DND-41 (cell line): ENCODE measurements at places on chromosomes 3 and 15.

- no peak for DNase-seq
Measured at GRCh38 chr3:33578325-33579177, 138.3 kb upstream of the UBP1 start.

GRCh38 chr3:43793648-43794372, 103.1 kb downstream of the ABHD5 start:
- DNase-seq, result no peak

GRCh38 chr3:185399737-185400667, 37.1 kb downstream of the MAP3K13 start:
- no peak for DNase-seq

DNA sequence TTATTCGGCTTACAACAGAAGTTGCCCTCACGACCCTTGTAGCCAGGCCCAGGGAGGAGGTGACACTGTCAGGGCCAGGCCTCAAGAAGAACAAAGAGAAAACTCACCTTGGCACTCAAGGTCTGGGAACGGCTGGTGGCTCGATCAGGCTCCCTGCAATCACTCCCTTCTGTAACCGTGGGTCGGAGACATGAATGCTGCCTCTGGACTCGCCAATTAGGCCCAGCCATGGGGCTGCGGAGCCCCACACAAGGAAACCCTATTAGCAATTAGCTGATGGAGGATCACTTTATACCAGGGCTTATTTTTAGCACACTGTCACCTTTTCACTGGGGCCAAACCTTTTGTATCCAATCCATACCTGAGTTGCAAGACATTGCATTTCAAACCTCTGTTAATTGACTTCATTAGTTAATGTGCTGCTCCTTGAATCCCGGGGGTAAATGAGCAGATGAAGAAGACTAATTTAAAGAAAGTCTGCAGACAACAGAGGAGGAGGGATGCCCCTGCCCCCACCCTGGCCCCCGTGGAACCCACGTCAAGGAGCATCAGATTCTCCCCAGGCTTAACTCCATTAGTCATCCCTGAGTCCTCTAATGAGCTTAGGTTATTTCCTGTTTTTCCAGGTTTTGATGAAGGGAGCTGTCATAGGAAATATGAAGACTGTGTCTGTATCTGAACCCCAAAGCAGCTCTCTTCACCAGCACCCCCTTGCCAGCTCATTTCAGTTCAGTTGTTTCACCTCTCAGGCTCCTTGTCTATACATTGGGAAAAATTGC, 255.3 kb downstream of the RORA start:
- no peak for DNase-seq

DNA sequence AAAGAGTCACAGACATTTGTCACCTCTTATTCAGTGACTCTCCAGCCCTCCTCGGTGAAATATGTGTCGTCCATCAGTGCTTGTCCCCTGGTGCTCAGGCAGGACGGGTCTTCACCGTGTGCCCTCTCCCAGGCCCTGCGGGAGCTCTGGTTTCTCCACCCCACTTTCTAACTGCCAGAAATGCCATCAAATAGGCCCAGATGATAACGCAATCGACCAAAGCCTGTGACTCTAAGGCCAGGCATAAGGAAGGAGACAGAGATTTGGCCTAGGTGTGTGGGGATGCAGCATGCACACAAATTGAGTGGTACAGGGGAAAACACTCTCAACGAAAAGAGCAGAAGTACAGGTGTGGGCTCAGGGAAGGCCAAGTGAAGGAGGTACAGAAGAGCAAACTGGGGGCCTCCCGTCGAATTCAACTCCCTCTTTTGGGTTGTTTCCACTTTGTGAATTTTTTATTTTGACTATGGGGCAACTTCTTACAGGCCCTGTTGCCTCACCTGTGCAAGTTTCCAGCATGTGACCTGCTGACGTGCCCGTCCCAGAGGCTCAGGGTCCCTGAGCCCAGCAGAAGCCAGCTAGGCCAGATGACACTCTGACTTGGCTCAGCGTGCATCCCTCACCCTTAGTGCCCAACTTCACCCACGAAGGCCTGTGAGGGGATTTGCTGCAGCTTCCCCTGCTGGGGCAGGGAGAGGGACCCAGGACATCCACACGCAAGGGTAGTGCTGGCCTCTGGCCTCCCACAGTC, 4.7 kb downstream of the NUP210 start:
- no peak for DNase-seq

GRCh38 chr3:53287131-53287629, 31.4 kb upstream of the TKT start:
- no peak for DNase-seq

DNA sequence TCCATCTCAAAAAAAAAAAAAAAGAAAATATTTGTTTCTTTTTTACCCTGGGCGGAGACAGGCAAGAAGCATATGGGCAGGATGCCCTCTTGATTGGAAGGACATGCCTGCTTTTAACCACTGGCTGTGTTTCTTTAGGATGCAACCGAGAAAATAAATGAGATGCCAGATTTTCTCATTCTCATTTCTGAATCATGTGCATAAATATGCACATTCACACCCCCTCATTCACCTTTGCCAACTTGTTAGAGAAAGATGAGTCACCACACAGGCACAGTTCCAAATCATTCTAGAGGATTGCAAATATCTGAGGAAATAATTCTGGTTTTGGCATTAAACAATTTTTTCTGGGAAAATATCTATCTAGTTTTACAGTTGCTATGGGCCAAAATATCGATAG, 3.3 kb downstream of the LIPH start:
- DNase-seq, result no peak

GRCh38 chr15:96353930-96354730, 23.6 kb downstream of the NR2F2 start:
- DNase-seq, result no peak

GRCh38 chr3:164486150-164486549, 592.1 kb downstream of the SI start:
- no peak for DNase-seq

- DNase-seq, result no peak
Measured at GRCh38 chr3:58021072-58021959, 13.1 kb downstream of the FLNB start.

DNA sequence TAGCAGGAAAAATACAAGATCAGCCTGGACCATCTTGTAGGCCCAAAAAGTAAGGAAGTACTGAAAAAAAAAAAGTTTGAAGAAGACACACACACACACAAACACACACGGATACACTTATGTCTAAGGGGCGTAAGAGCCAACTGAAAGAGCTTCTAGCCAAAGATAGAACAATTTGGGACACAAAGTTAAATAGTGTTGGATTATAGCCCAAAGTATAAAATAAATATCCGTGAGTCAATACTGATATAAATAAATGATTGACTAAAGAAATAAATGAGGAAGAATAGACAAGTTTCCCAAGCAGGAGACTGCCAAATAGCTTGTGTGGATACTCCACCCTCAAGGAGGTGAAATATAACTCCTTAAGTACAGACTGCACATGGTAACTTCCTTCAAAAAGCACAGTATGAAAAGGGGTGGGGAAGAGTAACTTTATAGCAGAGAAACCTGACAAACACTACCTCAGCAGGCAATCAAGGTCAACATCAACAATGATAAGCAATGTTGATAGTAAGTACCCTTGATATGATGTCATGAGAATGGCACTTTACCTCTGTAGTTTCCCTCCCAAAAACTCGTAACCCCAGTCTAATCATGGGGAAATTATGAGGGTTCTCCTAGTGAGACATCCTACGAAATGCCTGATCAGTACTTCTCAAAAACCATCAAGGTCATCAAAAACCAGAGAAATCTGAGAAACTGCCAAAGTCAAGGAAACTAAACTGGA, 187.3 kb upstream of the ATP11B start:
- no peak for DNase-seq

DNA sequence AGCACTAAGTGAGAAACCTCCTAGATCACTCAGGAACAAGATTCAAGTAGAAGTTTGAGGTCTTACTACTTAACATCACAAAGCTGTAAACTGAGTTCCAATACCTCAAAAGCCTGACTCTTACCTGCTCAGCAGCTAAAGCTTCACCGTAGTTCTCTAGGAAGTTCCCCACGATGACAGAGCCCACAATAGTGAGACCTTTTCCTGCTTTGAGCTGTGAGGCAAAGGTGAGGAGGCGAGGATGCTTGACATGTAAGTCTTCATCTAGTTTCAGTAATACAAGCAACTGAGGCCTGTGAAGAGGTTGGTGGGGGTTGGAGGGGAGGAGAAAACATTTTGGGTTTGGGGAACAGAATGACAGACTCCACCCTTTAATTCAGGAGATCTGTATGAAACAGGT, 15.7 kb downstream of the EMC4 start:
- DNase-seq, result no peak

GRCh38 chr3:36765104-36765503, 751 bp upstream of the DCLK3 start:
- DNase-seq, result no peak

GRCh38 chr3:42906070-42906847, at the start of gene ZNF662:
TSS of gene ZNF662 (plus strand) at chr3:42906142. CDS start at chr3:42908115, 1,973 bp downstream.
- no peak for DNase-seq

DNA sequence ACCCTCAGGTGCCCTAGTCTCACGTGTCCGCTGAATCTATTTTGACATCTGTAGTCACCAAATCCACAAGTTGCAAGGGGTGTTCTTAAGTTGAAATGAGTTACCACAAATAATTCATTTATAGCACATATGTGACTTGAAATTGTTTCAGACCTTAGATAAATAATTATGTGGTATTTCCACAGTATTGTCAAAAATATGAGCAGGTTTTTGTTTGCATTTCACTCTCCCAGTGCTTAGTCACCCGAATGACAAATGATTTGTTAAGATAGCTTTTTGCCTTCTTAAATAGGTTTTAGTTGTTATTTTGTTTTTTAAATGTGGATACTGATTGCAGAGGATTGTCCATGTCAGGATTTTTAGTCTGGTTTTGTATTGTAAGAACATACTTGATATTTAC, 2.6 kb downstream of the MFSD1 start:
- DNase-seq, result no peak

DNA sequence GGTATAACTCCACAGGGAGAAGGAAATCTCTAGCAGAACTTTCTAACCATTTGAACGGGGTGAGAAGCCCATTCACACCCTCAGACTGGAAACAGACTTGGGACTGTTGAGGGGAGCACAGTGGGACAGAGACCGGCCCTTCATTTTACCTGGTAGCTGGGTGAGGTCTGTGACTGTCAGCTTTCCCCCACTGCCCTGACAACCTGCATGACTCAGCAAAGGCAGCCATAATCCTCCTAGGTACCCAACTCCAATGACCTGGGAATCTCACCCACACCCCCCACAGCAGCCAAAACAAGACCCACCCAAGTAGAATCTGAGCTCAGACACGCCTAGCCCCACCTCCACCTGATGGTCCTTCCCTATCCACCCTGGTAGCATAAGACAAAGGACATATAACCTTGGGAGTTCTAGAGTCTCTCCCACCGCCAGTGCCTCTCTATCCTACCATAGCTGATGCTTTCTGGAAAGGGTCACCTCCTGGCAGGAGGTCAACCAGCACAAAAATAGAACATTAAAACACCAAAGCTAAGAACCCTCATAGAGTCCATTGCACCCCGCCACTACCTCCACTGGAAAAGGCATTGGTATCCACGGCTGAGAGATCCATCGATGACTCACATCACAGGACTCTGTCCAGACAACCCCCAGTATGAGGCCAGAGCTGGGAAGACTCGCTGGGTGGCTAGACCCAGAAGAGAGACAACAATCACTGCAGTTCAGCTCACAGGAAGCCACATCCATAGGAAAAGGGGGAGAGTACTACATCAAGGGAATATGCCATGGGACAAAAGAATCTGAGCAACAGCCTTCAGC, 28.0 kb downstream of the SENP7 start:
- DNase-seq, result no peak

GRCh38 chr3:192993411-192993810, 75.8 kb upstream of the MB21D2 start:
- no peak for DNase-seq

DNA sequence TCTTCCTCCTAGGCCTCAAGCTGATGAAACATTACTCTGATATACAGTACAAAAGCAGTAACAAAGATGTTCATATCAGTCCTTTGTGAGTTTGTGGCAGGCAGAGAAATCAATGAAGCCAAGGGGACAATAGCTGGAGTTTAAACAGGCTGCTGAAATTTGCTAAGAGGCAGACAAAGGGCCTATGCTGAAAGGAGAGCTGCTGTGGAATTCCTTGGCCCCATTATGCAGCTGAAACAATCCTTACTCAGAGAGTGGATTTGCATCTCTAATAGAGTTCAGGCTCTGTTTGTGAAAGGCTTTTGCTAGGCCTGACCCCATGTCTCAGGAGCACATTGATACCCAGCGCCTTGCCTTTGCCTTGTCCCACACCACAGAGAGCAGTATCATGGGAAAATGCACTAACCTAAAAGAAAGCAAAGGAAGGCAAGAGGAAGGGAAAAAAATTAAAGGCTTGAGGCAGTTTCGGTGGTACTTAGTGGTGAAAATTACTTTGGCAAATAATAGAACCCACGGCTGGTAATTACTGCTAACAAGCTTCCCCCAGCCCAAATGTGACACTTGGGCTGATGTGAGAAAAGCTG, 195.0 kb upstream of the EPHA3 start:
- no peak for DNase-seq

- DNase-seq, result no peak
Measured at GRCh38 chr3:4814305-4814903, 164.8 kb upstream of the BHLHE40 start.

DNA sequence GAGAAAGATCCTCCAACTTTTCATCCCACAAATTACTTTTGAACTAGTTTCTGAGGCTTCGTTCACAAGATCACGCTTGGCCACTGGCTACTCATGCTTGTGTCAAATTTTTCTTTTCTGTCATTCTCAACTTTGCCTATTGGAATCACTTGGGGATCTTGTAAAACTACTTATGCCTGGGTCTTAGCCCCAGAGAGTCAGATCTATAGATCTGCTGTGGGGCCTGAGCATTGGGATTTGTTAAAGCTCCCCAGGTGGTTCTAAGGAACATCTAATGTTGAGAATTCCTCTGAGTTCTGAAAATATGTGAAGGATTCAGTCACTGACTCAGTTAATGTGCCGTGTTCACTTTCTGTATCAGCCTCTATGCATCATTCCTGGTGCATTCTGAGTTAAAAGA, 71.7 kb upstream of the VGLL3 start:
- no peak for DNase-seq
